ENCODE measurements at places on chromosomes 1 and 21.

GRCh38 chr1:53681977-53682685 lies 56.8 kb downstream of the GLIS1 start:
- peak; percentile 26 for DNase-seq

GRCh38 chr21:40333731-40334130 lies 466.5 kb downstream of the PCP4 start:
- no peak for DNase-seq

GRCh38 chr1:244836584-244836983 lies 1.1 kb downstream of the COX20 start:
- DNase-seq, result peak; percentile 47

DNA sequence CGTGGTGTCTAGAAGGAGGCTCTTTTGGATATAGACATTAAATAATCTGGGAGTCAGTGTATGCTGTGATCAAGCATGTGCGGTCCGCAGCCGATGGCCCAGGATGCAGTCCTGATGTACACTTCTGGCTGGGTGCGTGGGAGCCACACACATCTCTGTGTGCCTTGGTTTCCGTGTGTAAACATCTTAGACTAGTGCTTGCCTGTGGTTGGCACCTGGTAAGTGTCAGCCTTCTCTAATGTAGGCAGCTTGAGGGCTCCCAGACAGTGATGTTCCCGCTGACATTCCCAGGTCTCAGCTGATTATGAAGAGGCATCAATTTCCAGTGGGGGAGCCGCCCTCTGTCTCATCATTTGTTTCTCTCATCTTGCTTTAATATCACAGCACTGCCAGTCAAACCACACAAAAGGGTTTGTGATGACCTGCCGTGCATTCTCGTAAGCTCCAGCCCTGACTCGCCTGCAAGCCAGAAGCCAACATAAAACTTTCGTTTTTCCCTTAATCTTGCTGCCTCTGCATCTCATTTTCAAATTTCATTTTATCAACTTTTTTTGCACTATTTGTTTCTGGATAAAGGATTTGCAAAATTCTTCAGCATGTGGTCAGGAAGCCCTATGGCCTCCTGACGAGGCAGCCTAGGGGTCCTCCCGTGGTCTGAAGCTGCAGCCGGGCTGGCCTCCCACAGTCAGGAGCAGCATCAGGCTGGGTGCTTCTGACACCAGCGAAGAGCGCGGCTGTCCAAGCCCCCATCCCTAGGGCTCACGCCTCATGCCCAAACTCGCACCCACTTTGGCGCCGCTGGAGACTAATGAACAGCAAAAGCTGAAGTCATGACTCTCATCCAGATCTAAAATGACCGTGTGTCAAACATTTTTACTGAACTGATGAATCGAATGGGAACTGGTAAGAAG lies 28.1 kb downstream of the PDE9A start:
- DNase-seq, result no peak

DNA sequence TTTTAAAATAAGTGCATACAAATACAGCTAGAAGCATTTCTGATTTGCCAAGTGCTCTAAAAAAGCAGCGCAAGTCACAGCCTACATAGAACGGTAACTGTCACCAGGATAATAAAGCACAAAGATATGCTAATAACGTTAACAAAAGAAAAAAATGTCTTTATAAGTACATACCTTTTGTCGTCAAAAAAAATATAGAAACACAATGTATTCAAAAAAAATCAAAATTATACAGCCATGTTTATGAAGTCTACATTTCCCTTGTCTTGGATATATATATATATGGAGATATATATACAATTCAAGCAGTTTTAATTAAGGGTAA lies 3.2 kb downstream of the IRF2BP2 start:
- DNase-seq, result no peak

DNA sequence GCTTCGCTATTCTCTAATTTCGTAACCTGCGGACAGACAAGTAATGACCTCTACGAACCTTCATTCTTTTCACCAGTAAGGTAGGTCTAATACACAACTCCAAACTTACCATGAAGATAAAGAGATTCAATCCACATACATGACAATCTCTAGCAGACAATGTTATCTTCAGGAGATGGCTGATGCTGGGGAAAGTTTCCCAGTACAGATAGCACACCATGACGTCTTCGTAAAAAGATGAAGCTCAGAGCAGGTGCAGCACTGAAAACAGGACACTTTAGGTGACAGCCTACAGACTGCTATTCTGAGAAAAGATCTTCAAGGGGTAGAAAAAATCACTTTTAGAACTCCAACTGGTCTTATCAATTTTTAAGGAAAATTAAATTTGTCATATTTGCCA lies 41.3 kb downstream of the ZNF281 start:
- no peak for DNase-seq

GRCh38 chr1:170806961-170807360 lies 128.4 kb upstream of the MROH9 start:
- DNase-seq, result no peak

DNA sequence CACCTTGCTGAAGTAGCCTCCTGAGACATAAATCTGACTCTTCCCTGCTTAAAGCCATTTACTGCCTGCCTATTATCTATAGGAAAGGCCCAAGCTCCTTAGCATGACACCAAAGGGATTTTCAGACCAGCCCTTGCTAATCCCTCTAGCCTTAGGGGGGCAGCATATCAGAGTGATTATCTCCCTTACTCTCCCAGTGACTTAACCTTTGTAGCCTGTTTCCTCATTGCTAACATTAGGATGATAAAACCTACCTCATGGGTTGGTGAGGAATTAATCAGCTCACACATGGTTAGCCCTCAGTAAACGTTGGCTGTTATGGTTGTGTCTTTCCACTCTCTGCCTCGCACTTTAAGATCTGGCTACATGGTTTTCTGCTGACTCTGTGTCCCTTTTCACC lies 70.1 kb downstream of the ROR1 start:
- no peak for DNase-seq

- no peak for DNase-seq
Measured at GRCh38 chr1:15034656-15035055, 118.9 kb upstream of the TMEM51 start.

- peak; percentile 58 for DNase-seq
Measured at GRCh38 chr1:211326528-211327345, at the start of gene TRAF5. TSS of gene TRAF5 (plus strand) at chr1:211326833. CDS start at chr1:211353240, 26,407 bp downstream.

- no peak for DNase-seq
Measured at GRCh38 chr1:3431266-3431665, 23.2 kb upstream of the ARHGEF16 start.

- no peak for DNase-seq
Measured at GRCh38 chr1:24900486-24900849, 29.6 kb downstream of the RUNX3 start.

All from fibroblast of lung (primary cell).